ENCODE measurements at places on chromosomes 3 and 15. TPM values are rescaled to one million over a fixed set of nuclear protein-coding genes. Genes with fewer than 3 reads are reported as not detected.

Gene DUOXA2
- not detected for total RNA-seq

- no peak for DNase-seq
These were observed 43.2 kb downstream of the MAP2K5 start for GRCh38 chr15:67585681-67586080.

- no peak for DNase-seq
These were observed 12.4 kb upstream of the OCA2 start for GRCh38 chr15:28111543-28111942.

Gene FAM131A
- 24.0 TPM for total RNA-seq

Measured in heart right ventricle (tissue), 16 donors.